ENCODE measurements at places on chromosomes 4 and X.

- DNase-seq, result no peak
Measured at GRCh38 chr4:175234162-175234561, 316.0 kb downstream of the ADAM29 start.

DNA sequence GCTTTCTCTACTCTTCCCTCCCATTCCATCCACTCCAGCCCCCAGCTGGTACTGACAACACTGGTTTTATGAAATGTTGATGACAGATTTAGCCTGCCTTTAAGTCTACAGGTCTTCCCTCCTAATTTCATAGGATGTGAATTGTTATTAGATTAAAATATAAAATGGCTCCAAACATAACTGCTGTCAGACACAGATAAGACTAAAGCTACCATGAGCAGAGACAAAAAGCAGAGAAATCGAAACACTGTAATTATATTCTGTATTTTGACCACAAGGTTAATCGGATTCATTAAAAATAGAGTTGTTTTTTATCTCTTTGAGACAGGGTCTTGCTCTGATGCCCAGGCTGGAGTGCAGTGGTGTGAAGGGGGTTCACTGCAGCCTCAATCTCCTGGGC is 28.3 kb downstream of the SEC24D start:
- DNase-seq, result no peak

- DNase-seq, result no peak
Measured at GRCh38 chr4:107630185-107630705, 89.8 kb downstream of the PAPSS1 start.

- no peak for DNase-seq
Measured at GRCh38 chrX:17390419-17390850, 15.4 kb downstream of the NHS start.

- no peak for DNase-seq
Measured at GRCh38 chrX:47632666-47633065, 2.9 kb upstream of the CFP start.

- DNase-seq, result no peak
Measured at GRCh38 chr4:95446173-95446572, 102.6 kb downstream of the UNC5C start.

DNA sequence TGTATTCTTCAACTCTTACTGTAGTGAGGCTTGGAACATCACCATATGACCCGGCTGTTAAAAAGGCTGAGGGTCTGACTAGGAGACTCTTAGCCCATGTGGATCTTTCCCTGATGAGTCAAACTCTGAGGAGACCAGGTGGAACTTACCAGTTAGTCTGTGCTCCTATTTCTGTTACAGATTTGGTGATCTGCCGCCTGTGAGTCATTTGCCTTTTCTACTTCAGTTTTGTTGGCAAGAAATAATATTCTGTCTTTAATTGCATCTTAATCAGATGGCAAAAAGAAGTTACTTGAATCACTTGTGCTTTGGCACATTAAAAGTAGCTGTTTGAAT is 48.4 kb downstream of the MTM1 start:
- no peak for DNase-seq

GRCh38 chr4:159481936-159482335 is 379.1 kb downstream of the RAPGEF2 start:
- DNase-seq, result no peak

GRCh38 chr4:139768896-139769295 is 103.3 kb downstream of the MGST2 start:
- DNase-seq, result no peak

GRCh38 chrX:67777148-67777547 is 233.3 kb downstream of the AR start:
- no peak for DNase-seq

DNA sequence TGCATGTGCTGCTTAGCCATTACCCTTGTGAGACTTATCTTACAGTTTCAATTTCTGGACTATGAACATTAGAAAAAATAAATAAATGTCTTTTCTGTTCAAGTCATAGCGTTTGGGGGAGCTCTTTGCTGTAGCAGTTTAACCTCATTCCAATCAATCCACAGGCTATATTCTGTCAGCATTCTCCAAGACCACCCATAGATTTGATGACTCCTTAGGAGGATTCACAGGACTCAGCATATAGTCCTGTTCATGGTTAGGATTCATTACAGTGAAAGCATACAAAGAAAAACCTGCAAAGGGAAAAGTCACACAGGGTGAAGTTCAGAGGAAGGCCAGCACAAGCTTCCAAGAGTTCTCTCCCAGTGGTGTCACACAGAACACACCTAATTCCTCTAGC is 180.5 kb downstream of the ADAMTS3 start:
- no peak for DNase-seq

GRCh38 chrX:136219893-136220292 is 31.3 kb downstream of the MAP7D3 start:
- DNase-seq, result no peak

DNA sequence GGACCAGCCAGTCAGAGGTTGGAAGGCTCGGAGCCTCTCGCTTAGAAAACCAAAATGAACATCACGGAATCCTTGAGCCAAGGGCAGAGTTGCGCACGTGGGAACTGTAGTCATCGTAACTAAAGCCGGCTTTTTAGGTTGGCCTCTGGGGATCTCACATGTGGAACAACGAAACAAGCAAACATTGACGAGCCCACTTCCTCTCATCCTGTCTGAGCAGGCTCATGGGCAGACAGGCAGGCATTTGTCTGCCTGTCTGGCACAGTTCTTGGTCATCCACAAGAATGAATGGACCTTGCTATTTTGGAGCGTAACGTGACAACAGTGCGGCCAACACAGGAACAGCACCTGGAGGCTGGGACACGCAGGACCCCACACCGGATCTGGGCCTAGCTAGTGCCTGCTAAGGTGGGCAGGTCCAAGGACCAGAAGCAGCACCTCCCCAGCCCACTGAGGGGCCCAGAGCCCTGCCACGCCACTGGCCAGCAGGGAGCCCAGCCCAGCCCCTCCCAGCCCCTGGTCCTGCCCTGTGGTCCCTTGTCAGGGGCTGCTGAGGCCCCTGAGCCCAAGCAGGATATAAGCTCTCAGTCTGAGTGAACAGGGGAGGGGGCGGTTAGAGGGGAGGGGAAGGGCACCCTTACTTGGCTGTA is 9.2 kb upstream of the TREX2 start:
- no peak for DNase-seq

DNA sequence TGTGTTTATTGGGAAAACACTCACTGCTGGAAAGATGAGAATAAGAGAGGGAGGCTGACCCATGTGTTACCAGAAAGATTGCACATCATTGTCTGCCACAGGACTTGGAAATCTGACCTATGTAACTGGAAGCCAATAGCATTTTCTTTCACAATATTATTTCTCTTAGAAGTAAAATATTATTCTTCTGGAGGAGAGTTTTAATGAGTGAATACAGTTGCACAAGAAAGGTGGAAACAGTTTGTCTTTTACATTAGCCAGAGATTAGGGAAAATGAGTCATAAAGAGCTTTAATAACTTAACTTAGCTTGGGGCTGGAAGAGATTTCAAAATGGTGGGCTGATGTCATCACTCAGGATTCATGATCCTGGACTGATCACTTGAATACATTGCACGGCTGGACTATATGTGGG is 31.5 kb upstream of the LNX1 start:
- no peak for DNase-seq

- DNase-seq, result no peak
Measured at GRCh38 chr4:42633605-42634388, 23.1 kb downstream of the ATP8A1 start.

GRCh38 chrX:154317391-154317995 is 21.9 kb downstream of the TKTL1 start:
- DNase-seq, result no peak

GRCh38 chrX:3307881-3308280 is 38.6 kb downstream of the MXRA5 start:
- no peak for DNase-seq

DNA sequence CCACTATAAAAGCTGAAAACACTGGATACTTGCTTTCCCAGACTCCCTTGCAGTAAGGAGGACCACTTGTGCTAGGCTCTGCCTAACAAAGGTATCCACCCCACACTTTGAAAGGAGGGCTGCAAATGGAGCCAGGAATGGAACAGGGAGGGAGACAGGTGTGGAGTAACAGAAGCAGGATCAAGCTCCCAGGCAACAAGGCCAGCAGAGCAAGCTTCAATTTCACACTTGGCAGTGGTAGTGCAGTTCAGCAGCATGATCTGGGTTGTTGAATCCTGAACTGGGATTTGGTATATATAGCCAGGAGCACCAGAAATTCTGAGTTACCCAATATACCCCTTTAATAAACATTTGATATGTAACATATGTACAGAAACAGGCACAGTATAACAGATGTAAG is 9.8 kb downstream of the LAMP2 start:
- DNase-seq, result no peak

DNA sequence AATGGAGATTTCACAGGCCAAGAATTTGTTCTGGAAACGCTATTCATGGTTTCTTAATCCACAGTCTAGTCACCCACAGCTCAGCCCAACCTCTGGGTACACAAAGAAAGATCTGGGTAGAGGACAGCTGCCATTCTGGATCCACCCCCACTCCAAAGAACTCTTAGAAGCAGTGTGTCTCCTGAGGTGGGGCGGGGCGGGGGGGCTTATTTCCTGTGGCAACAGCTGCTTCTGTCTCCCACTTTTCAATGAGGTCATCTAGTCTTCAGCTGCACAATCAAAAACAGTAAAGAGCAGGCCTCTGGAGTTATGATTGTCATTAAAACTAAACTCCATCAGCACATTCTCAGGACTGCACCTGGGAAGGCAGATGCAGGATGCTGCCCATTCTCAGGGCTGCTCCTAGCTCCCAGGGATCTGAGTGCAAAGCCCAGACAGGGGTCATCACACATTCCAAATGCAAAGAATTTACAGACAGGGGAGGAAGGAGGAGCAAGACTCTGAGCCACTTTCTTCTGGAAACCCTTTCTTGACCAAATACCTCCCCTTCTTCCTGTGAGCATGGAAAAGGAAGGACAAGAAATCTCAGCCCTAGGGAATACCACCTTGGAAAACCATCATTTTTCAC is 207.3 kb downstream of the HS6ST2 start:
- DNase-seq, result no peak

- no peak for DNase-seq
Measured at GRCh38 chr4:12409507-12410190, 981.0 kb upstream of the HS3ST1 start.

- no peak for DNase-seq
Measured at GRCh38 chrX:151359341-151359740, 37.7 kb upstream of the VMA21 start.

DNA sequence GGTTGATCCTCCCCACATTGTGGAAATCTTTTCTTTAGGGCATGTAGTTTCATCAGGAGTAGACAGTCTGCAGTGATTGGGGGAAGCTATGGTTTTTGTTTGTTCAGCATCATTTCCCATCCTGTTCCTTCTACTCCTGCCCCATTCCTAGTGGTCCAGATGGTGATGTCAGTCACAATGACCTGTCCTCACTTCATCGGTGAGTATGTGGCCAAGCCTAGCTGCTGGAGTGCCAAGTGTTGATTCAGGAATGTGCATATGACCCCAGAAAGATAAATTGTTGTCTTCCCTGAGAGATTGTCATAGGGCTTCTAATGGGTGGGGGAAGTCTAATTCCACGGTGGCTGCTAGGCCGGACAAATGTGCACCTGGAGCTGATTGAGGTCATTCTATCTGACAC is 130.6 kb upstream of the FAT1 start:
- DNase-seq, result no peak

- no peak for DNase-seq
Measured at GRCh38 chr4:89077761-89078160, 20.8 kb upstream of the FAM13A start.

DNA sequence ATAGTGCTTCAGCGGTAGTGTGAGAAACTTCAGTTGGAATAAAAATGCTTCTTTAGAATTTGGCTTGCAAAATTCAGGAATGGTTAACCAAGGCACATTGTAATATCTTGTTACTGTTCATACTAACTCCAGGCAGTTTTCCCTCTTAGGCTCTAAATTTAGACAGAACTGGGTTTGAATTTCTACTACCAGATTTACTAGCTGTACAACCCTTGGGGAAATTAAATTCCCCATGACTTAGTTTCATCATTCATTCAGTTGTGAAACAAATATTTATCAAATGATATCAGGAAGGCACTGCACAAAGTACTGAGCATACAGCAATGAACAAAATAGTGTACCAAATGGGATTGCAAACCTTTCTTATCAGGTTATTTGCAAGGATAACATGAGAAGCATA is 135.0 kb upstream of the IL15 start:
- no peak for DNase-seq

GRCh38 chr4:66032571-66032970 is 362.3 kb upstream of the EPHA5 start:
- DNase-seq, result no peak

GRCh38 chr4:78612398-78613178 is 61.0 kb downstream of the ANXA3 start:
- DNase-seq, result no peak

- no peak for DNase-seq
Measured at GRCh38 chr4:121071640-121072223, 603 bp downstream of the NDNF start.

DNA sequence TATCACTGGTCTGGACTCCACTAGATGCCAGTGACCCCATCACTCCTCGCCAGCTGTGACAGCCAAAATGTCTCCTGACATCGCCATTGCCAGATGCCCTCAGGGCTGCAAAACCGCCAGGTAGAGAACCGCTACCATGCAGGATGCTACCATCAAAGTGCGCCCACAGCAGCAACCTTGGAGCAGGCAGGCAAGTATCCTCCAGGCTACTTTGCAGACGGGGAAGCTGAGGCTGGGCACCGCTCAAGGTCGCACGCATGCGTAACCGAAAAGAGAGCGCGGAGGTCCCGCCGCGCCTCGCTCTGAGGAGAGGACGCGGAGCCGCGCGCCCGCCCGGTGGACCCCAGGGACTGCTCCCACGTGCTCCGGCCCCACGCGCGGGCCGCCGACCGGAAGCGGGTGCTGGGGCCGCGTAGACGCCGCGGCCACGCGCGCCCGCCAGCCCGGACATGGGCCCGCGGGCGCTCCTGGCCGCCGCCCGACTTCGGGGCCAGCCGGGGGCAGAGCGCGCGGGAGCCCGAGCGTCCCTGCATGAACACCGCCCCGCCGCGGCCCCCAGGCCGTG is at the start of gene STS:
Gene STS, plus strand, starts transcription at position 300 of the 565 bp plus-strand sequence. CDS start 105,488 bp downstream, outside the sequence.
- no peak for DNase-seq

DNA sequence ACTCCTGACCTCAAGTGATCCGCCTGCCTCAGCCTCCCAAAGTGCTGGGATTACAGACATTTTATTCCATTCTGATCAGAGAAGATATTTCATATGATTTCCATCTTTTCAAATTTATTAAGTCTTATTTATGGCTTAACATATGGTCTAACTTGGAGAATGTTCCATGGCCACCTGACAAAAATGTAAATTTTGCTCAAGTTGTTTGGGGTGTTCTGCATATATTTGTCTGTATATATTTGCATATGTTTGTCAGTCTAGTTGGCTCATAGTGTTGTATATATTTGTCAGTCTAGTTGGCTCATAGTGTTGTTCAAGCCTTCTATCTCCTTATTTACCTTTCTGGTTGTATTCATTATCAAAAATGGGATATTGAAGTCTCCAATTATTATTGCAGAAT is 16.2 kb upstream of the ATRX start:
- DNase-seq, result no peak
